ENCODE measurements at places on chromosomes 7 and 10.
A peak's percentile ranks its signal among the peaks of the same experiment; 100 is the strongest.

- DNase-seq, result no peak
These were observed 96.4 kb downstream of the KCNMA1 start for GRCh38 chr10:77541247-77541646.

DNA sequence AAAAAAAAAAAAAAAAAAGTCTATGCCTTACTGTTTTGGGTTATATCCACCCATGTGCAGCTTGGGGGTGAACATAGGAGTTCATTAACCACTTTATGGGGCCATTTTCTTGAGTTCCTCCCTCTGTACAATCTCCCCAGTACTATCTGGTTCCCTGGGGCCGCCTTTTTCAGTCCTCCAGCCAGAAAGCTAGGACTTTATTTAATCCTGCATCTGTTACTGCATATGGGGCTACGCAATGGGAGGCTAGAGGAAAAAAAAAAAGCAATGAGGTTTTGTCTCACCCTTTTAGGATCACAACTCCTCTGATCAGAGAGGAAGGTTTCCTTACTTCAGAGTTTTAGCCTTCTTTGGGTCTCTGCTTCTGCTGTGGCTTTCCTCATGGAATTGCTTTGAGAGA, 51.0 kb downstream of the BTRC start:
- no peak for DNase-seq

DNA sequence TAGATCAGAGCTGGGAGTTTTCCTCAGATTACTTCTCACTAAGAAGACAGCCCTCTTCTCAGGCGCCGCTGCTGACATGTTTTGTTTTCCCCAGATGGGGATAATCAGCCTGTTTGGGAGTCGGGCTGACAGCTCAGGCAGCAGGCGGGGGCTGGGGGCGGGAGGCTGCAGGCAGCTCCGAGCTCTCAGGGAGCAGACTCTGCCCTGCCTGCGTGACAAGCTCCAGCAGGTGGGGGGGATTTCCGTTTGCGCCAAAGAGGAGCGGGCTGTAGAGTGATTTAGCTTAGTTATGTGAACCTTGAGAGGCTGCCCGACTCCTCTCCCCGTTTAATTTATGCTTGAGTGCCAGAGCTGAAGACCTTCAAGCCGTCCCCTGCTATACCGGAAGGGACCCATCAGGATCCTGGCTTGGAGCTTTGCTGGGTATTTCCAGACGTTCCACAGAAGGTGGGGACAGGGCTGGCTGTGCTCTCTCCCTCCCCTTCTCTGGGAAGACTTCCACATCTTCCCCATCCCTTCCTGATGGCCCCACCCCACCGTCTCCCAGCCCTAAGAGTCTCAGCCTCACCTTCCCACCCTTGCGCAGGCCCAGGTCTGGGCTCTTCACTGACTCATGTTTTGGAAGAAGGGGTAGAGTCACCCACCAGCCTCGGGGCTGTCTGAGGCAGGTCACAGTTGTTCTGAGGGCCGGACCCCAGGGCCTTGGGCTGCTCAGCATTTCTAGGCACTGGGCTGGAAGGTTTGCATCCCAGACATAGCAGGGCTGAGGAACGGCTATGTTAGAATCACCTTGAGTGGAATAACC, 24.7 kb upstream of the ADCYAP1R1 start:
- no peak for DNase-seq

- no peak for DNase-seq
These were observed 31.5 kb downstream of the CREB3L2 start for GRCh38 chr7:137970253-137970975.

GRCh38 chr10:17427666-17428350, 26.6 kb downstream of the ST8SIA6 start:
- DNase-seq, result no peak

DNA sequence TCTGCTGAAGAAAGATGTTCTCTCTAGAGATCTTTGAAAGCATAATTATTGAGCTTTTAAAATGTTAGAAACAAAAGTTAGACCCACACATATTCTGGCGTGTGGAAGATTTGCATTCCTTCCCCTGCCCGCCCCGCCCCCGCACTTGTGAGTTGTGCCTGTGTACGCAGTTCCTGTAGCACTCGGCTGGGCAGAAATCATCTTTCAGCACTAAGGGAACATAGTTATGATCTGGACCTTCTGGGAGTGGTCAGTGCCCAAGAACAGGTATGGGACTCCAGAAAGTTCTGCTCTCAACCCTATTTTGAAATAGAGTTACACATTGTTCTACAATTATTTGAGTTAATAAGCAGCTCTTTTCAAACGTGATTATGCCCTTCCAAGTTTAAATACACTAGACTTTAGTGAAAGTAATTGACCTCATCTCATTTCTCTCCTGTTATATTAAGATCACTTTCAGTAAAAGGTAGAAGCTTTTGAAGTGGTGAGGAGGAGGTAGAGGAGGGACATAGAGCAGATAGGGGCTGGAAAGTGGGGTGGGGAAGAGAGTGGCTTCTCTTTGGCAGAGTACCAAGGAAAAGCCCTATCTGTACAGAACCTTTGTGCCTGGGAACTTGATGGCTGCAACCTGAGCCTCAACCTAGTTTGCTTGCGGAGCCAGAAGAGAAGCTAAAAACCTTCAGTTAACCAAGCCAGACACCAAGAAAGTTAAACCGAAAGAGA, 5.7 kb downstream of the BLVRA start:
- peak; percentile 59 for DNase-seq

DNA sequence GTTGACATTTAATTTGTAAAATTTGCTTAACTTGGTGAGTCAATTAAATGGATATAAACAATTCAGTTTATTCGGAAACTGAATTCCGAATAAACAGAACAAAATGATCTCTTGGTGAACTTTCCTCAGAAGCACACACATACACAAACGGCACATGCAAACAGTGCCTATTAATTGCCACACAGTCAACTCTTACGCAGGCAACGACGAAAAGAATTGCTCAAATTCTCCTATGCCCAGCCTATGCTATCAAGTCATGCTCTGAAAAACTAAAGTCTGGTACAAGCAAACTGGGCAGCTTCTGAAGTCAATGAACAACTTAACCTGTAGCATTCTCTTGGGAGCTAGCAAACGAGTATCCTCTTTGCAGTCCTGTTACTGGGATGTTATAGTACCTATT, 38.8 kb upstream of the ASL start:
- no peak for DNase-seq

DNA sequence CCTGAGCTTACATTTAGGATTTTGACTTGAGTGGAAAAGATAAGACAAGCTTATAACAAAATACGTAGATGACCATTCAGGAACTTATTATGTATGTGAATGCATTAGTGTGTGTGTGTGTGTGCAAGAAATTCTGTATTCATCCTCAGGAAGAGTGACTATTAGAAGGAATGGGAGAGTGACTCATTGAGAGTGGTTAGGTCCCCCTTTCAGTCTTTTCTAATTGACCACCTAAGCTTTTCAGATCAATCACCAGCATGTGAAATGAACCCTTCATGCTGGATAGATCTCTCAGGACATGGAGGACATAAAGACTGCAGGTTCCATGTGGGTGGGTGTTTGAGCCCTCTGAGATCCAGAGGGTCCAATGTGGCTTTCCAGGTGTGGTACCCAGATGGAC, 153.5 kb downstream of the MBL2 start:
- no peak for DNase-seq
